ENCODE measurements at places on chromosomes 13 and 19.

GRCh38 chr13:109737606-109738005, 48.8 kb downstream of the IRS2 start:
- DNase-seq, result peak; percentile 83

DNA sequence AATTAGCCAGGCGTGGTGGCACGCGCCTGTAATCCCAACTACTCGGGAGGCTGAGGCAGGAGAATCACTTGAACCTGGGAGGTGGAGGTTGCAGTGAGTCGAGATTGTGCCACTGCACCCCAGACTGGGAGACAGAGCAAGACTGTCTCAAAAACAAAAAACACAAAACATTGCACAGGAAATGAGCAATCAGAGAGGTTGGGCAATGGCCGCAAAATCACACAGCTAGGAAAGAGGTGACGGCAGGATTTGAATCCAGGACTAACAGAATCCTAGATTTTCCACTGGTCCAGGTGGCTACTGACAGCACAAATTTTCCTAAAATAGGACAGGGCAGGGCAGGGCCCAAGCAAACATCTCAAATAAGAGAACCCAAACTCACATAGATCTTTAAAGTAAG, 23.3 kb downstream of the PTPRS start:
- no peak for DNase-seq

- peak; percentile 41 for DNase-seq
Observed at GRCh38 chr13:39603424-39603947, 493 bp upstream of the LHFPL6 start.

DNA sequence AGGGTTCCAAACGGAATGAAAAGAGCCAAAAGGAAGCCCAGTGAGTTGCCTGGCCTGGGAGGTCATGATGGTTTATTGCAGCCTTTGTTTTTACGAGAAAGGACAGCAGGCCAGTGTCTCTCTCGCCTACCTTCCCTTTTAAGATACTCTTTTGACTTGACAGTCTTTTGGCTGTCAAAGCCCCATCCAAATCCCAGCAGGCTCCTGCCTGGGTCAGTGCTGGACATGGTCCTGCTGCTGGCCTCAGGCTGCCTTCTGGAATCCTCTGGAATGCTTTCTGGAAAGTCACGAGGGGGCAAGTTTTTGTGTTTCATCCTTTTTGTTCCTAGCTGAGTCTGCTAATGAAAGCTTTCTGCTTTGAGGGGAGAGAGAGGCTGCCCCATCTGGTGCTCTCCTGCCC, 444.8 kb downstream of the OLFM4 start:
- no peak for DNase-seq

Data from epithelial cell of esophagus (primary cell).